ENCODE measurements at places on chromosomes 2 and 18.
A peak's percentile ranks its signal among the peaks of the same experiment; 100 is the strongest.

DNA sequence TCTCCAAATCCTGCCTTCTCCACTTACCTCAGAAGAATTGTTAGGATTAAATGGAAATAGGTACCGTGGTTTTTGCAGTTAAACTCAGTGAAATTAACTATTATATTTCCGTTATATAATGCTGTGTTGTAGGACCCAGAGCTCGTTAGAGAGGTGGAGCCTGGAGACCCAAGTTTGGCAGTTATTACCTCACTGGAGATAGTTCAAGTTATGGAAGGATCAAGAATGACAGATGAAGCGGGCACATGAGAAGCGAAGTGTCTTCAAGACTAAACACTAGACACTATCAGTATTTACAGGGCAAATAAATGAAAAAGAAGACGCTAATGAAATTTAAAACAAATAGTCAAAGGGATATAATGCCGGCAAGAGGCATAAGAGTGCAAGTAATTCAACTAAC, 866 bp downstream of the CWC22 start:
- no peak for DNase-seq

DNA sequence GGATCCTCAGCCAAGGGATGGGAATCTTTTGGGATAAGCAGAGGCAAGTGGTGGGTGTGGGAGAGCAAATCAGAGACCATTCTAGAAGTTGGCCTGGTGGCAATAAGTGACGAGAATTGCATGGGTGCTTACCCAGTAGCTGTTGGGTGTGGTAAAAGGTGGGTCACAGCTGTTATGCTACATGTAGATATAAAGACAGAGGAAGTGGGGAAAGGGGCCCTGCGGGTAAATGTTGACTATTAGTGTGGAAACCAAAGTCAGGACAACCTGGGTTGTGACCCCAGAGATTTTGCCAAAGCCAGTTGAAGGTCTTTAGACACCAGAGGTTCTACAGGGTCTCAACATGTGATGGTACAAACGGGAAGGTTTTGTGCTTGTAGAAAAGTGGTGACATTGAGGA, 443.6 kb upstream of the HNRNPA3 start:
- no peak for DNase-seq

DNA sequence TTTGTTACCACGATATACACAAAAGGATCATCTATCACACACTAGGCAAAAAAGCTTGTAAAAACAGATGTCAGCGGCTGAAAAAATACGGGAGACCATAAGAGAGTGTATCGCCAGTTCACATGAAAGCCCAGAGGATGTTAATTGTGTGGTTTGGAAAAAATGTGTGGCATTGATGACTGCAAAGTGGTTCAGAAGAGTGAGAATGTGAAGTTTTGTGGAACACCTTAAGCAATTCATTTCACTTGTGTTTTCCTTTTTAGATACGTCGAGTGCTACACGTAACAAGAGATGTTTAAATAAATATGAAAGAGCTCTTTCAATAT, 61.7 kb upstream of the DAPL1 start:
- DNase-seq = no peak

GRCh38 chr18:58051765-58052460, 7.9 kb downstream of the NEDD4L start:
- DNase-seq = no peak

DNA sequence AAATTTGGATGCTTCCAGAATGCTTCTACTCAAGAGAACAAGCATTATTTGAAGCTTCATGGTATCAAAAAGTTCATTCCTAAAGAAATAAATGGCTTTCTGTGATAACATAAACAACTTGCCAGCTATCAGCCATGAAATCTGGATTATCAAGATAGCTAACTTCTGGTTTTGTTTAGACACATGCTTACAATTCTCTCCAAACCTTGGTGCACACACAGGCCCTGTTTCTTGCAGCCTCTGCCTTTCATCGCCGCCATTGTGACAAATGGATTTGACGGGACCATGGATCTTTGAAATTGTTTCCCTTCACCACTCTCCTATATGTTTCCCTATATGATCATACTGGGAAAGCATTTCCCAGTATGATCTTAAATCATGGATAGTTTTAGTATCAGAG, 47.9 kb upstream of the CABLES1 start:
- no peak for DNase-seq

- DNase-seq = no peak
Observed at GRCh38 chr2:171958475-171958874, 36.2 kb downstream of the HAT1 start.

- no peak for DNase-seq
Observed at GRCh38 chr2:113175042-113175628, 1.4 kb downstream of the PSD4 start.

DNA sequence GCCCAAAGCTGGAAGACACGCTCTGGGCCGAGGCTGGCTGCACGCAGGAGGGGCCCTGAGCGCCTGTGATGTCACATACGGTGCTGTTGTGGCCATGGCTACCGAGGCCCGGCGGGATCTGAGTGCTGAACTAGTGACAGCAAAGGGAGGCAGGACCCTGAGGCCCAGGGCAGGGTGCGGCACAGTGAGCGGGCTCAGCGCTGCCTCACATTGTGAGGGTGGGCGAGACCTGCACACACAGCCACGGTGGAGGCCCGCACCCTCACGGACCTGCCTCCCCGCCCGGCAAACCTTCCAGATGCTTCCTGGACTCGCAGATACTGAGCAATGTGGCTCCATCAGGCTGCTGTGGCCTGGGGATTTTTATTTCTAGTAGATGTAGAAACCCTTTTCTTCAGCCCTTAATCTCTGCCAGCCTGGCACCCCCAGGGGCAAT, 133.8 kb upstream of the CTDP1 start:
- no peak for DNase-seq

DNA sequence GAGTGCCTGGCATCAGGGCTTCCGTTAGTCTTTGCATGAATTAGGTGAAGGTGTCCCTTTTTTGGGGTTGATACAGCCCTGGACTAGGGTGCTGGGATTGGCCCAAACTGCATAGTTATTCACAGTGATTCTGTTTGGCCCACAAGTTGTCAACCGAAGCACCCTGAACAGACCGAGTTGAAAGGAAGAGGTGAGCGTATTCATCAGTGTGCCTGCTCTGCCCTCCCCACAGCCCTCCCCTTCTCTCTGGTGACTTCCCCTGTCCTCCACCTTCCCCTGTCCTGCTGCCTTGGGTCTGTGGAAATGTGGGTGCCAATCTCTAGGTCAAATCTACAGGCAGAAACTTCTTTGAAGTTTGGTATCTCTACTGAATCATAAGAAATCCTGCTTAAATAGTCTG, 330.5 kb downstream of the DYSF start:
- DNase-seq = no peak

GRCh38 chr2:239932881-239933735, 92.0 kb downstream of the NDUFA10 start:
- DNase-seq = no peak

DNA sequence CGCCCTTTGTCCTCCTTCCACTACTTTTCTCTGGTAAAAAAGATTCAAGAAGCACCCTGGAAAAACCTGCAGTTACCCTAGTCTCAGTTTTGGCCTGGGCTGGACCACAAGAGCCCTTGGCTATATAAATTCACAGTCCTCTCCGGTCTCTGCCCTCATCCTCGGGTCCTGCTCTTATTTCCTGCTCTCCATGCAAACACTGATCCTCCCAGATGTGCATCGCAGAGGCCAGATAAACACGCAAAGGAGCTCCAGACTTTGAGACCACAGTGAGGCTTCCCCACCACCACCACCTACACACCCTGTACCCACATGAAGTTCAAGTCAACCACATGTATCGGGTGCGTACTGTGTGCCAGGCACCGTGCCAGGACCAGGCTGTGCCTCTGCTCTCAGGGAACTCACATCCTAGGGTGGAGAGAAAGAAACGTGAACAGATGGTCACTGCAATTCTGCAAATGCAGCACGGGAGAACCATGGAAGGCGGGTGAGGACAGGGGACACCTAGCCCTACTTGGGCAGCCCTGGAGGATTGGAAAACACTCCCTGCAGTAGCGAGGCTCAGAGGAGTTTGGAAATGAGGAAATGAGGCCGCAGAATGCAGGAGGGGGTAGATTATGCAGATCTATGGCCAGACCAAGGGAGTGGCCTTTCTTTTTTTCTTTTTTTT, 7.4 kb downstream of the CTDSP1 start:
- no peak for DNase-seq

DNA sequence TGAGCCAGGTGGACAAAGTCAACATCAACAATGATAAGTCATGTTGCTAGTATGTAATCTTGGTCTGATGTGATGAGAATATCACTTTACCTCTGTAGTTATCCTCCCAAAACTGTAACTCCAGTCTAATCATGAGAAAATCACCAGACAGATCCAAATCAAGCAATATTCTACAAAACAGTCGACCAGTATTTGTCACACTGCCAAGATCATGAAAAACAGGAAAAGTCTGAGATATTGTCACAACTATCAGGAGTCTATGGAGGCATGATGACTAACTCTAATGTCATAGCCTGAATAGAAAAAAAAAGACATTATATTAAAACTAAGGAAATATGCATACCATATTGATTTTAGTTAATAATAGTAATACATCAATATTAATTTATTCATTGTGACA, 1883.3 kb upstream of the CELF4 start:
- DNase-seq = no peak

GRCh38 chr2:237096911-237097310, 11.2 kb downstream of the COPS8 start:
- DNase-seq = no peak

- DNase-seq = peak; percentile 50
Observed at GRCh38 chr2:173249661-173250641, 104.7 kb upstream of the CDCA7 start.

Data from NCI-H2107 (cell line).